Activated CD4-positive, alpha-beta T cell treated with anti-CD3 and anti-CD28 coated beads for 48 hours (primary cell): ENCODE measurements at places on chromosomes 12 and 14.

DNA sequence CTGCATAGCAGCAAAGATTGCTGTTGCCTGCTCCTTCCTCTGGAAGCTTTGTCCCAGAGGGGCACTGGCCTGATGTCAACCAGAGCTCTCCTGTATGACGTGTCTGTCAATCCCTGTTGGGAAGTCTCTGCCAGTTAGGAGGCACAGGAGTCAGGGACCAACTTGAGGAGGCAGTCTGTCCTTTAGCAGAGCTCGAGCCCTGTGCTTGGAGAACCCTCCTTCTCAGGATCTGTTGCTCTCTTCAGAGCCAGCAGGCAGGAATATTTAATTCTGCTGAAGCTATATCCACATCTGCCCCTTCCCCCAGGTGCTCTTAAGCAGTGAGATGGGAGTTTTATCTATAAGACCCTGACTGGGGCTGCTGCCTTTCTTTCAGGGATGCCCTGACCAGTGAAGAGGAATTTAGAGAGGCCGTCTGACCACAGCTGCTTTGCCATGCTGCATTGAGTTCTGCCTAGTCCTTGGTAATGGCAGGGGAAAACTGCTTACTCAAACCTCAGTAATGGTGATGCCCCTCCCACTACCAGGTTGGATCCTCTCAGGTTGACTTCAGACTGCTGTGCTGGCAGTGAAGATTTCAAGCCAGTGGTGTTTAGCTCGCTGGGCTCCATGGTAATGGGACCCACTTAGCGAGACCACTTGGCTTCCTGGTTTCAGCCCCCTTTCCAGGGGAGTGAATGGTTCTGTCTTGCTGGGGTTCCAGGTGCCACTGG is 218.6 kb upstream of the SLC38A2 start:
- no peak for DNase-seq

DNA sequence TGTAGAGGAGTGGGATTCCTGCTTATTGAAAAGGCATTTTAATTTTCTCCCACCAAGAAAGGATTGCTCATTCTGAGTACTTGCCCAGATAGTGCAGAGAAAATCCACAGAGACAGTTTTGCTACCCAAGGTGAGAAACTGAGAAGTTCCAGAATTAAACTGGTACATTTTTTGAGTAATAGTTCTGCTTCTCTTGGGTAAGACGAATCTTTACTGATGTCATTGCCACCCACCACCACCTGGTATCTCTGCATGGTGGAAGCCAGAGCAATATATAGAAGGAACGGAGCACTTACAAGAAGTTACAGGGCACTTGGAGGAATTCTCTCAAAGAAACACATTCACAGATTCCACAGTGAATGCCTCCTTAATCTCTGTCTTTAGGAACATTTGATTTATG is 20.7 kb upstream of the FRMD6 start:
- DNase-seq = peak; percentile 22

DNA sequence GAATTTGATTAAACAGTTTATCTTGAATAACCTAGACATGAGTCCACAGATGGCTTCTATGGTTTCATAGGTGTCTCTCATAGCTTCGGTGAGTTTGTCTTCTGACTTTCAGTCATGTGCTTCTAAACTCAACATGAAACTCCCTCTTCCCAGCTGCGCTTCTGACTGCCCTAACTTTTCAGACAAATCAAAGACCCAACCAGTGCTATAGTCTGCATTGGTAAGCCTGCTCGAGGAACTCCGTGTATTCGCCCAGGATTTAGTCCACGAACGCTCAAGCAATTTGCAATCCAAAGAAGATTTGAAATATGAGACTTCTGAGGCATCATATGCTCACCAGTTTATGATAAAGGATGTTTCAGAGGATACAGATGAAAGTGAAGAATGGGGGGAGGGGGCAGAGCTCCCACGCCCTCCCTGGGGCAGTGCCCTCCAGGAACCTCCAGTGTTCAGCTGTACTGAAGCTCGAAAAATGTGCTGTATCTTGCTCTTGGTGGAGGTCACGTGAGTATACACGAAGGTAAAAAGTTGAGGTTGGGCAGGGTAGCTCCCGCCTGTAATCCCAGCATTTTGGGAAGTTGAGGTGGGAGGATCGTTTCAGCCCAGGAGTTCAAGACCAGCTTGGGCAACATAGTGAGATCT is 5.2 kb upstream of the RILPL2 start:
- DNase-seq = no peak

DNA sequence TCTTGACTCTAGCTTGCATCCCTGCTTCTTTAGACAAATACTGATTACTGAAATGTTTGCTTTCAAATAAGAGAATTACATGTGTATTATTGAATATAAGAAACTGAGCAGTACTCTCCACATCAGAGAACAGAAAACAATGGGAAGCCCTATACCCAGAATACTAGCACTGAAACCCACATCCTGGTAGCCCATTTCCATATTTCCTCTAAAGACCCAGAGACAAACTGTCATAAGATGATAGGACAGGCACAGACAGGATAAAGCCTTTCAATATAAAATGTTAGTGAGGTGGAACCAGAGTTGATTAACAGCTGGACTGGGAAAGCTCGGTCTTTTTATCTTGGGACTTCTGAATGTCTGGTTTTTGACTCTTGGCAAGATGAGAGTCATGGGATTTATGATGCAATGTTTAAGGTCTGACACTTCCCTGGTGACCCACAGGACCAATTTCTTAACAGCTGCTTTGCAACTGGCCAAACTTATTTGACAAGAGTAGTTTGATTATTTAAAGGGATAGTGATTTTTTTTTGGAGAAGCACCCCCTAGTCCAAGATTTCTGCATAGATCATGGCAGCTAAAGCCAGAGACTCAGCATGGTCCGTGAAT is 166.9 kb upstream of the ATXN7L3B start:
- no peak for DNase-seq

GRCh38 chr12:39102474-39103209 is 197.3 kb upstream of the CPNE8 start:
- no peak for DNase-seq
